ENCODE measurements at places on chromosomes 4 and X.

DNA sequence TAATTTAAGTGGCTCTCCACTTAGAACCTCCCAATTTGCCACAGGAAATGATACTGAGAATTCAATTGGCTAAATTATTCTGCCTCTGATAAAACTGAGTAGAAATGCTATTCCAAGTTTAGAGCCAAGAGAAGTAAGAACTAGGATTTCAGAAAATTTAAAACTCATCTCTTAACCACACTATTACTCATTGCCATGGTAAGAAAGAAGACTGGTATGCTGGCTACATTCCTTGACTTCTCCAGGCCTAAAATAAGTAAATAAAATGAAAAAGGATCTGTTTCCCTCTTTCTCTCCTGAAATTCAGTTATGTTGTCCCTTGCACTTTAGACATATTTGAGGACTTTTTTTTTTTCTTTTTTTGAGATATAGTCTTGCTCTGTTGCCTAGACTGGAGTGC is 23.3 kb downstream of the ZNF280C start:
- DNase-seq: no peak

DNA sequence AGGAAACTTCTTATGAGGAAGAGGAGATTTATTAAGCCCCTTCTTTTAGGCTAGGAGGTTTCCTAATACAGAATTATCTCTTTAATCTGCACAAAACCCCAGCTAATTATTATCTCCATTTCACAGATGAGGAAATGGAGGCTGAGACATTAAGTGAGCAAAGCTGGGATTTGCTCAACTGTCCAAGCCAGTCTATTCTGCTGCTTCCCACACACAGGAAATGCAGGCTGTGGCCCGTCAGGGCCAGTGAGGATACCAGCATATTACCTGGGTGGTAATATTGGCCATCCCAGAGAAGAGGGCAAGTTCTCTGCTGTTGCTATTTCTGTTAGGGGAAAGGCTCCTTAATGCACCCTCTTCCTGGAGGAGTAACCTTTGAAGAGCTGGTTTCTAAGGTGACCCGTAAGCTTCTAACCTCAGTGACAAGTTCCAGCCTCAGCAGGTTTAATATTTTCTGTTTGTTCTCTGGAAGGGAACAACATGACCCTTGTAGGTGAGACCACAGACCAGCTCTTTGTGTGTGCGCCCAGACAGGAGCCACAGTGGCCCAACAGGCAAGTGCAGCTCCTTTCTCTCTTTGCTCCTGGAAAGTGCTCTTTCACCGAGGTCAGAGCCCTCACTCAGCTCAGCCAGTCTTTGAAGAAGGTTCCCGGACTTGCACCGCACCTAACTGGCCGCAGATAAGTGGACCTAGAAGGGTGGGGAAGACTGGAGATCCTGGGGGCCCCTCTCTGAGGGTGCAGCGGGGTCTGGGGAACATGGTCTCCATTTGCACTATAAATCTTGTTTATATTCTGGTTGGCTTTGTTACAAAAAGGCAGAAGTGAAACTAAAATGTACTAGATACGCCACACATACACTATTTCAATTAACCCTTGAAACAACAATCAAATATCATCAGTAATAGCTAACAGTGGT is 35.5 kb downstream of the TBC1D9 start:
- no peak for DNase-seq

- DNase-seq: no peak
Observed at GRCh38 chr4:143437476-143437875, 76.0 kb upstream of the SMARCA5 start.

DNA sequence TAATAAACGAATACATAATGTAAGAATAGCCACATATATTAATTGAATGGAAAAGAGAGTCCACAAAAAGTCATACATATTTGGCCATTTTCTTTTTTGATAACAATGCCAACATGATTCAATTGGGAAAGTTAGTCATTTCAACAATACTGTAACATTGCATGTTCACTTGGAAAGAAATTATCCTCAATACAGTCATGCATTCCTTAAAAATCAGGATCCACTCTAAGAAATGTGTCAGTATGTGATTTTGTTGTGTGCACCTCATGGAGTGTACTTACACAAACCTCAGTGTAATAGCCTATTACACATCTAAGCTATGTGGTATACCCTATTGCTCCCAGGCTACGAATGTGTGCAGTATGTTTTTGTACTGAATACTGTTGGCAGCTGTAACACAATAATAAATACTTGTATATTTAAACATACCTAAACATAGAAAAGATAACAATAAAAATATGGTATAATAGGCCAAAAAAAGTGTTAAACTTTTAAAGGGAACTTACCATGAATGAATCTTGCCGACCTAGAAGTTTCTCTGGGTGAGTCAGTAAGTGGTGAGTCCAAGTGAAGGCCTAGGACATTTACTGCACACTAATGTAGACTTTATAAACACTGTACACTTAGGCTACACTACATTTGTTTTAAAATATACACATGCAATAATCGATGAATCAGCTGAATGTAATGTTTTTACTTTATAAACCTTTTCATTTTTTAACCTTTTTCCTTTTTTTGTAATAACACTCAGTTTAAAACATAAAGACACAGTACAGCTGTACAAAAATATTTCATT is 806.8 kb downstream of the PCDH18 start:
- DNase-seq: no peak

DNA sequence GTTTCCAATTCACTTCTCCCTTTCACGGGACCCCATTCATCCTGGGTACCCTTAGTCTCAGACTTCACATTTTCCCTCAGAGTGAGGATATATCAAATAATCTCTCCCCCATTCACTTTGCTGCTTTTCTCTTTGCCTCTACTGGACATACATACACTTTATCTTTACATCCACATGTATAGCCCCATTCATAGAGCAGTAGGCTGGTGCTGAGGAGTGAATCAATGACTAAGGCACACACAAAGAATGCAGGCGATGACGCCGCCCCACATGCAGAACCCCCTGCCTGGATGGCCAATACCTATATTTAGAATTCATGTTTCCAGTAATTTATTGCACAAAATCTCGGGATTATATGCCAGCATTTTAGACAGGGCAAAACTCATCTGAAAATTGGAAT is 554.3 kb upstream of the TENM3 start:
- DNase-seq: no peak
